ENCODE measurements at places on chromosomes 6 and 20.

- peak; percentile 23 for DNase-seq
Measured at GRCh38 chr20:44211177-44212039, 837 bp upstream of the OSER1 start.

DNA sequence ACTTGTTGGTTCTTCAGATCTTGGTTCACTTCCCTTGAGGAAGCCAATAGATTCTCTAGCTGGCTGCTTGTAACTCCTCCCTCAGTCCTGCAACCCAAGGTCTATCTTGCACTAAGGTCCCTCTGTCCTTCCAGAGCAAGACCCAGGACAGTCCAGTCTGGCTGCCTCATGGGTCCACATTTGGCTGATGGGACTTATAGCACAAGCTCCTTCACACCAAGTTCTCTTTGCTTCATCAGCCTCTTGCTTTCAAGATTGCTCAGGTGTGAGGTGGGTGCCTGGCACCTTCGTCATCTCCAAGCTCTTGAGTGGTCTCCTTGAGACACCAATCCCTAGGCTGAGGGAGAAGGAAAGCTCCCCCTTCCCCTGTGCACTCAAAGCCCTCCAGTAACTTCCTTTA is 28.3 kb downstream of the NSFL1C start:
- no peak for DNase-seq

- DNase-seq = no peak
Measured at GRCh38 chr6:79687759-79688158, 56.6 kb downstream of the SH3BGRL2 start.

DNA sequence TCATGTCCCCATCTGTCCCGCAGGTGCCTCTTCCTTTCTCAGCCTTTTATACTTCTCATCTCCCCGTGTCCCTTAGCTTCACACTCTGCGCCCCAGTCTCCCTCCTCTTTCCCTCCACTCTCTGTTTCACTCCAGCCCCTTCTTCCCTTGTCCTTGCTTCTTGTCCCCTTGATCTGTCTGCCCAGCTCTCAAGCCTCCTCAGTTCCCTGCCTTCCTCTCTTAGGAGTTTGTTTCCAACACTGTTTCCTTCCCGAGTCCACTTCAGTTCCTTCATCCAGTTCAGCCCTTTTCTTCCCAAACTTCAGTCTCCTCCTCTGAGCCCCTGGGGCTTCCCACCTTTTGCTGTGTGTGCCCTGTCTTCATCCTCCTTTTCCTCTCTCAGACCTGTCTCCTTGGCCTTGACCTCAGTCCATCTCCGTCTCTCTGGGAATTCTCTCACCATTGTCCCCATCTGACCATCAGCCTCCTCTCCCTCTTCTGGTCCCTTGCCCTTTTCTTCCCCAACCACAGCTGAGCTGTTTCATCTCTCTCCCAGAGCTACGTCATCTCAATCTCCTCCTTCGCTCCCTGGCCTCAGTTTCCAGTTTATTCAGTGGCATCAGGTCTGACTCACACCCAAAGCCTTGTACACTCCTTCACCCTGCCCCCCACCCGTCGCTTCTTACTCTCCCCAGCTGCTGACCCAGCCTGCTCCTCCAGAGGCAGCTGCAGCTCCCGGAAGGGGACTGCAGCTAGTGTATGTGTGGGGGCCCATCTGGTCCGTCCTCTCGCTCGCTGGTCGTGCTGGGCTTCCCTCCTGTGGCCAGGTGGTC is 2.7 kb upstream of the DDR1 start:
- DNase-seq = no peak

All from stimulated activated naive CD8-positive, alpha-beta T cell treated with anti-CD3 and anti-CD28 coated beads, Interleukin-15, amount 100 ng/mL, for 72 hours (primary cell).